ENCODE measurements at places on chromosomes 11 and 22.

- no peak for DNase-seq
Observed at GRCh38 chr11:92765082-92765840, 204.2 kb upstream of the MTNR1B start.

DNA sequence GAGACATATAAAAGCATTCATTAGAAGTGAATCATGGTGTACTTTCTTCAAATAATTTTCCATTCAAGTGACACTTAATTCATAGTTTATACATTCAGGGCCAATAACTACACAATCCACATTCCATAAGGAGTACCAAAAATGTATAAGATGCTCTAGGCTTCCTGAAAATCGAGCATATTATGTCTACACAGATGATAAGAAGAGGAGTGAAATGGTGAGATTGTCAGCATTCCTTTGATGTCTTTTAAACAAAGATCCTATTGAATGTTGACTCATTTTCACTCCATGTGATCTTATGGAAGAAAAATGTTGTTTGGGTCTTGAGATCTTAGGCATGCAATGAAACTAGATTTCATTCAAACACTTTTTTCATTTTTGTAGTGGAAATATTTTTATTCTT, 843.2 kb downstream of the KCNA4 start:
- DNase-seq = no peak

GRCh38 chr11:12577725-12578644, 96.2 kb upstream of the TEAD1 start:
- no peak for DNase-seq

DNA sequence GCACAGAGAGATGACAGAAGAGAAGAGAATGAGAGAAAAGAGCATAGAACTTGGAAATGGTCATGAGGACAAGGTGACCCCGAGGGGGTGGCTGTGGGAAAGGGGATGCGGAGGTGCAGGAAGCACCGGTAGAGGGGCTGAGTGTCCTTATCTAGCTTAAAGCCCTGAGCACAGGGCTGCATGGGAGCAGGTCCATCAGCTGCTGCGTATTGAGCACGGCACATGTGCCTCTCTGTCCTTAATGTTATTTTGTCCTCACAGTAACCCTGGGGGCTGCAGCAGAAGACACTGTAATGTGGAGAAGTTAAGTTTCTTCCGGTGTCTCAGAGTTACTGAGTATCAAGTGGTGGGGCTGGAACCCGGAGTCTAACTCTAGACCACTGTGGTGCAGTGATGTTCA, 94.4 kb upstream of the OR4B1 start:
- DNase-seq = no peak

DNA sequence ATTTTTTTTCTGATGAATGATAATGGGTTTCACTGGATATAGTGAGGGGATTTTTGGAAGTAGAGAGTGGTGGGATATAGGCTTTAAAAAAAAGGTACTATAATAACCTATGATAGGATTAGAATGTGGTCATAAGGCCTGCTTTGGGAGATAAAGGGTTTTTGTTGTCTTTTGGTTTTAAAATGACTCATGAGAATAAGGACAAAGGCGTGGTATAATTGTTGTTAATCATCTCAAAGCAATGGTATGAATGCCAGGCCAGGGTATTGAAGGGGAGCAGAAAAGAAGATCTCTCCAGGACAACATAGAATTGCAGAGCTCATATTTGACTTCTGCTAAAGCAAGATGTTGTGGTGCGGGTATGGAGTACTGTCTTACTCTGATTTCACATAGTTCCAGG, 579.4 kb downstream of the JRKL start:
- DNase-seq = no peak

GRCh38 chr22:47374901-47375575, 612.6 kb downstream of the TBC1D22A start:
- no peak for DNase-seq

- DNase-seq = no peak
Observed at GRCh38 chr11:27401833-27402316, 38.9 kb upstream of the CCDC34 start.

All from CD4-positive, alpha-beta T cell treated with Interleukin-17A for 4 hours (primary cell).